ENCODE measurements at places on chromosomes 3 and 15. TPM values are rescaled to one million over a fixed set of nuclear protein-coding genes. Genes with fewer than 3 reads are reported as not detected.

DNA sequence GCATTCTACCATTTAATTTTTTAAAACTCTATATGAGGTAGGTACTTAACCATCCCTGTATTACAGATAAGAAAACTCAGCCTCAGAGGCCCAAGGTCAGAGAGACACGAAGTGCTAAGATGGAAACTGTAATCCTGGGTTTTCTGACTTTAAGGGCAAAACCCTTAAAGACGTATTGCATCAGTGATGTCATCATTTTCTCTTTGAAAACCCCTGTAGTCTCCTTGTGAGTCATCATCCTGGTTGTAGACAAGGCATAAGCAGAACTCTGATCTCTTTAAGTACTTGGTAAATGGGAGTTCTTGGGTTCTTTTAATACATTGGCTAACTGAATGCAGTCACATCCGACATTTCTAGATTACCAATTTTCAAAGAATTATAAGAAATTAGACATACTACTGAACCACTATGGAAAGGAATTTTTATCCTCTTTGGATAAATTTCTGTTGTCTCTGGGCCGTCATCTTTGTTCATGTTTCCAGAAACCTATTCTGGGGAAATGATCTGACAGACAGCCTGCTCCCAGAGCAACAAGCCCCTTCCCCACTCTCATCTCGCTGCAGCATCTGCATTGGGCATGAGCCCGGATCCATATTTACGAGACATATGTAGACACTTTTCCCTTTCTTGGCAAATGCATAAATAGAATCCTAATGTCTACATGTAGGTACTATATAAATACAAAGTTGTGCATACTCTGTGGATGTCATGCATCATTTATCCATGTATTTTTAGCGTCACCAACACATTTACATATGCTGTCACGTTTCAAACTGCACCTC, 48.7 kb upstream of the MDFIC2 start:
- no peaks in the 10 kb centered on the region for H3K27me3 ChIP-seq
- H3K27ac ChIP-seq: no peak overlapping the region
- no peaks in the 10 kb centered on the region for H3K4me1 ChIP-seq
- no peaks in the 10 kb centered on the region for H3K36me3 ChIP-seq
- no peak overlapping the region for H3K4me3 ChIP-seq
- DNase-seq: no peak

- H3K27me3 ChIP-seq: no peaks in the 10 kb centered on the region
- H3K4me3 ChIP-seq: no peak overlapping the region
- no peak for DNase-seq
- H3K4me1 ChIP-seq: peaks cover 18% of the 10 kb centered on the region
Measured at GRCh38 chr3:71537211-71537611, 46.3 kb downstream of the FOXP1 start.

The MAP1A gene
- total RNA-seq: 7.6 TPM

The KCNH8 gene
- total RNA-seq: not detected

- no peak for DNase-seq
- no peaks in the 10 kb centered on the region for H3K4me1 ChIP-seq
- no peak overlapping the region for H3K4me3 ChIP-seq
- H3K27me3 ChIP-seq: no peaks in the 10 kb centered on the region
Measured at GRCh38 chr3:153003441-153003840, 158.6 kb upstream of the RAP2B start.

The ASB14 gene
- not detected for total RNA-seq

- no peak overlapping the region for H3K4me3 ChIP-seq
- no peaks in the 10 kb centered on the region for H3K27me3 ChIP-seq
- DNase-seq: no peak
- H3K4me1 ChIP-seq: peaks cover 22% of the 10 kb centered on the region
Measured at GRCh38 chr3:30353711-30354467, 252.5 kb upstream of the TGFBR2 start.

The COMMD2 gene
- total RNA-seq: 43.0 TPM

The NTRK3 gene
- 4.2 TPM for total RNA-seq

- no peaks in the 10 kb centered on the region for H3K27me3 ChIP-seq
- no peak overlapping the region for H3K27ac ChIP-seq
- no peak for DNase-seq
- peaks cover 6% of the 10 kb centered on the region for H3K4me1 ChIP-seq
Measured at GRCh38 chr3:97911459-97911858, 60.8 kb downstream of the RIOX2 start.

DNA sequence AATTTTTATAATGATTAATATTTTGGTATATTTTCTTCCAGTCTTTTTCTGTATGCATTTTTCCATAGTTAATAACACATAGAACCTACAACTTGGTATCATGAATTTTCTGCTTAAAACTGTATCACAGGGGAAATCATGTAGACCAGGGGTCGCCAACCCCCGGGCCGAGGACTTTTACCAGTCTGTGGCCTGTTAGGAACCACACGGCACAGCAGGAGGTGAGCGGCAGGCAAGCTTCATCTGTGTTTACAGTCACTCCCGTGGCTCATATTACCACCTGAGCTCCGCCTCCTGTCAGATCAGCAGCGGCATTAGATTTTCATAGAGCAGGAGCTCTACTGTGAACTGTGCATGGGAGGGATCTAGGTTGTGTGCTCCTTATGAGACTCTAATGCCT, 54.7 kb downstream of the RPL22L1 start:
- H3K27me3 ChIP-seq: no peaks in the 10 kb centered on the region
- no peak for DNase-seq
- H3K4me1 ChIP-seq: peaks cover 6% of the 10 kb centered on the region
- no peak overlapping the region for H3K27ac ChIP-seq
- no peaks in the 10 kb centered on the region for H3K36me3 ChIP-seq

DNA sequence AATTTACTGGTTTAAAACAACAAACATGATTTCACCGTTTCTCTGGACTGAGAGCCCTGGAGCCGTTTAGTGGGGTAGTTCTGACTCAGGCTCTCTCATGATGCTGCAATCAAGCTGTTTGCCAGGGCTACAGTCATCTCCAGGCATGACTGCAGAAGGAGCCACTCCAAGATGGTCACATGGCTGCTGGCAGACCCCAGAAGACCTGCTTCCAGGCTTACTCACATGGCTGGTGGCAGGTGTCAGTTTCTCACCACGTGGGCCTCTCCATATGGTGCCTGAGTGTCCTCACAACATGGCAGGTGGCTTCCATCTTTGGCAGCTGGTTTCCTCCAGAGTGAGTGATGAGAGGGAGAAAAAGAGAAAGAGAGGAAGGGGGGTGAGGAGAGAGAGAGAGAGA, 378.3 kb upstream of the RGMA start:
- no peaks in the 10 kb centered on the region for H3K4me1 ChIP-seq
- no peak overlapping the region for H3K27ac ChIP-seq
- peak; percentile 39 for DNase-seq
- H3K27me3 ChIP-seq: no peaks in the 10 kb centered on the region
- no peaks in the 10 kb centered on the region for H3K36me3 ChIP-seq

GRCh38 chr3:186038360-186038759, 70.5 kb downstream of the ETV5 start:
- peak; percentile 54 for DNase-seq
- H3K27ac ChIP-seq: no peak overlapping the region
- H3K27me3 ChIP-seq: no peaks in the 10 kb centered on the region

The HESX1 gene
- total RNA-seq: 0.74 TPM

The LYSMD4 gene
- total RNA-seq: 12.0 TPM

The BNC1 gene
- total RNA-seq: not detected

The FEZF2 gene
- total RNA-seq: not detected

GRCh38 chr3:53489787-53490458, 4.5 kb upstream of the CACNA1D start:
- no peaks in the 10 kb centered on the region for H3K27me3 ChIP-seq
- H3K27ac ChIP-seq: no peak overlapping the region
- no peak overlapping the region for H3K4me3 ChIP-seq
- peaks cover 11% of the 10 kb centered on the region for H3K4me1 ChIP-seq
- no peaks in the 10 kb centered on the region for H3K36me3 ChIP-seq

GRCh38 chr15:70094690-70095311, 2.9 kb downstream of the TLE3 start:
- H3K4me1 ChIP-seq: peaks cover 67% of the 10 kb centered on the region
- no peaks in the 10 kb centered on the region for H3K27me3 ChIP-seq
- peaks cover 5% of the 10 kb centered on the region for H3K36me3 ChIP-seq
- H3K4me3 ChIP-seq: peak overlapping the region; percentile 80

GRCh38 chr3:76025561-76025960, 240.2 kb upstream of the ZNF717 start:
- no peaks in the 10 kb centered on the region for H3K4me1 ChIP-seq
- H3K4me3 ChIP-seq: no peak overlapping the region
- no peak for DNase-seq
- H3K36me3 ChIP-seq: no peaks in the 10 kb centered on the region

DNA sequence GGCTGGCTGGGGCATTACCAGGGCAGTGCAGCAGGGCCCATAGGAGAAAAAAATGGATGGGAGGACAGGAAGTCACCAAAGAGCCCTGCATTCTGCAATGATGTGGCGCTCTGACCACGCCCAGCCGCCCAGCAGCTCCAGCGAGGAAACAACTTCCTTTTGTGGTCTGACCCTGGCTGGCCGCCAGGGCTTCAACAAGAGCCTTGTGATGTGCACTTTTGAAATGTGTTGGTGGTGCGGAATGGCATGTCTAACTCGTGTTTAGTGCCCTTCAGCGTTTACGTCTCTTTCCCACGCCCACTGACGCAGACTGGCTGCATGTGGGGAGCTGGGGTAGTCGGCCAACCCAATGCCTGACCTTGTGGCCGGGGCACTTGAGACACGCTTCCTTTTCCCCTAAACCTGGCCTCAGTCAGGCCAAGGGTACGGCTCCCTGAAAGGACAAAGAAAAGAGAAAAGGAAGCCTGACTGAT, 81.9 kb upstream of the CTNNB1 start:
- peak overlapping the region; percentile 73 for H3K27ac ChIP-seq
- peak; percentile 97 for DNase-seq
- H3K4me3 ChIP-seq: no peak overlapping the region
- H3K27me3 ChIP-seq: no peaks in the 10 kb centered on the region
- no peaks in the 10 kb centered on the region for H3K36me3 ChIP-seq

DNA sequence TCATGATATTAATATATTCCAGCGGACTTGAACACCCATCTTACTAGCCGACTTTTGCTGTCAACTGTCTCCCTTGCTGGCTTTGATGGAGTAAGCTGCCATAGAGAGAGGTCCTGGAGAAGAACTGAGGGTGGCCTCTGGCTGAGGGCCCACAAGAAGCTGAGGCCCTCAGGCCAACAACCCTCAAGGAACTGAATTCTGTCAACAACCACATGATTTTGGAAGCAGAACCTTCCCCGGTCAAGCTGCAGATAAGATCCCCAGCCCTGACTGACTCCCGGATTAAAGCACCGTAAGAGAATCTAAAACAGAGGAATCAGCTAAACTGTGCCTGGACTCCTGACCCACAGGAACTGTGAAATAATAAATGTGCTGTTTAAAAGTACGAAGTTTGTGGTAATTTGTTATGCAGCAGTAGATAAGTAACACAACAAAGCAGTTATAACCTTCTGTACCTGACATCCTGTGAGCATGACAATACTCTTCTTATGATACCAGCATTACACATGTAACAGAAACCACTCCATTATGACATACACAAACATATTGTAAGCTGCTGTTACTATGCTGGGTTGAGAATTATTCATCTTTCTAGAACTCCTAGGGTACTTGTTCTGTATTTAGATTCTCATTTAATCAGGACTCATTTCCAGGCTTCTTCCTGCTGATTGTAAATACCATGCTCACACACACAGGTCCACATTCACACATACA, 66.2 kb downstream of the HES1 start:
- peaks cover 9% of the 10 kb centered on the region for H3K4me1 ChIP-seq
- H3K36me3 ChIP-seq: no peaks in the 10 kb centered on the region
- no peak overlapping the region for H3K27ac ChIP-seq
- peaks cover 8% of the 10 kb centered on the region for H3K27me3 ChIP-seq

The TMEM212 gene
- total RNA-seq: 4.3 TPM

- H3K4me3 ChIP-seq: no peak overlapping the region
- no peaks in the 10 kb centered on the region for H3K36me3 ChIP-seq
- H3K27me3 ChIP-seq: no peaks in the 10 kb centered on the region
Measured at GRCh38 chr3:143783851-143784370, 64.4 kb downstream of the SLC9A9 start.

- no peak overlapping the region for H3K4me3 ChIP-seq
- no peaks in the 10 kb centered on the region for H3K36me3 ChIP-seq
- DNase-seq: no peak
Measured at GRCh38 chr15:32692286-32692685, 25.5 kb upstream of the GREM1 start.

The MITF gene
- total RNA-seq: 21.9 TPM

DNA sequence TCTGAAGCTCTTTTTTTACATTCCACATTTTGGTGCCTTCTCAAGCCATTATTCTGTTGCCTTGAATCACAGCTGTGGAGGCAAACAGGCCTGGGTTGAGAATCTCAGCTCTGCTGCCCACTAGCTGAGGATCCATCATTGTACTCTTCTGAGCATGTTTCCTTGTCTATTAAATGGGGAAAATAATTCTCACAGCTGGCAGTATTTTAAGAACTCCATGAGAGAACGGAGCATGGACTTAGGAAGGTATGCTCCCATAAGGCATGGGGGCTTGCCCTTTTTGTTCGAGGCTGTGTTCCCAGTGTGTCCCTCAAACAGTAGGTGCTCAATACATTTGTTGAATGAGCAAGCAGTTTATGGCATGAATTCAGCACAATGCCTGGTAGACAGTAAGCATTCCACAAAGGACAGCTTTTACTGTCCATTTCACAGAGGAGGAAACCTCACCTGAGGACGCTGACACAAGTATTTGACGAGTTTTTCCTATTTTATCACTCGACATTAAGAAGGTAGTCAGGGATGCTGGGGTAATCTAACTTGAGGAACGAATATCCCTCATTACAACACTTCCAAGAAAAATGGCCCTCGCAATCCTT, 2.1 kb upstream of the PTPRG start:
- H3K4me1 ChIP-seq: no peaks in the 10 kb centered on the region
- H3K4me3 ChIP-seq: no peak overlapping the region
- H3K27me3 ChIP-seq: peaks cover 8% of the 10 kb centered on the region
- H3K36me3 ChIP-seq: no peaks in the 10 kb centered on the region
- peak overlapping the region; percentile 85 for H3K27ac ChIP-seq

DNA sequence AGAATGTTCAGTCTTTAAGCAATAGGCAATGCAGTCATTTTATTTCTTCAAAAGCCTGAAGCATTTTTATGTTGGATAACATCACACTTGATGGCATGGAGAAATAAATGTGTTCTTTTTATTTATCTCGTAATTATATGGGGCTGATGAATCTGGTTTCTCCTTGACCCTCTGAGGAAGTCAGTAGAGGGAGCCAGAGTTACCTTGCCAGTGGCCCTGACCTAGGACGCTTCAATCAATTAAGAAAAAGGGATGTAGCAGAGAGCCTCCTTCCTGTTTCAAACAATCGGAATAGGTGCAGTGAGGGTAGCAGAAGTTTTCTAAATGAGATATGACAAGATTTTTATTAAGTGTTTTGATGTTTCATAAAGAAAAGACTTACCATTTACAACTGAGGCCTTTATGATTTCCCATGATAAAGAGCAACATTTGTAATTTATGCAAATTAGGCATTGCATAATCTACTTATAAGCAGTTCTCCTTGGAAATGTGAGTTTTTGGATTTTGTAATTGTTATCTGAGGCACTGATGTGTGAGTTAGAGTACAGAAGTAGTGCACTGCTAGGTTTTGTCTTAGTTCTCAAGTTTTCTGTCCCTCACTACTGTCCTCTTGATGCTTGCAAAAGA, 129.1 kb downstream of the RAP2B start:
- H3K36me3 ChIP-seq: no peaks in the 10 kb centered on the region
- H3K27me3 ChIP-seq: no peaks in the 10 kb centered on the region
- H3K4me3 ChIP-seq: no peak overlapping the region
- no peak for DNase-seq

- no peaks in the 10 kb centered on the region for H3K36me3 ChIP-seq
- H3K4me3 ChIP-seq: no peak overlapping the region
- no peak for DNase-seq
- H3K27me3 ChIP-seq: no peaks in the 10 kb centered on the region
- H3K4me1 ChIP-seq: no peaks in the 10 kb centered on the region
- no peak overlapping the region for H3K27ac ChIP-seq
Measured at GRCh38 chr3:140052771-140053702, 118.1 kb downstream of the CLSTN2 start.

The ARL14 gene
- not detected for total RNA-seq

All from upper lobe of left lung (tissue), 6 donors.